GM12865 (cell line): ENCODE measurements at places on chromosomes 13 and 19.

- no peak for DNase-seq
Observed at GRCh38 chr19:54558339-54558738, 15.3 kb upstream of the LILRA2 start.

GRCh38 chr19:14434543-14435319 is 1.6 kb downstream of the PKN1 start:
- DNase-seq = no peak

GRCh38 chr13:75736173-75736572 is 100.0 kb downstream of the LMO7 start:
- no peak for DNase-seq

DNA sequence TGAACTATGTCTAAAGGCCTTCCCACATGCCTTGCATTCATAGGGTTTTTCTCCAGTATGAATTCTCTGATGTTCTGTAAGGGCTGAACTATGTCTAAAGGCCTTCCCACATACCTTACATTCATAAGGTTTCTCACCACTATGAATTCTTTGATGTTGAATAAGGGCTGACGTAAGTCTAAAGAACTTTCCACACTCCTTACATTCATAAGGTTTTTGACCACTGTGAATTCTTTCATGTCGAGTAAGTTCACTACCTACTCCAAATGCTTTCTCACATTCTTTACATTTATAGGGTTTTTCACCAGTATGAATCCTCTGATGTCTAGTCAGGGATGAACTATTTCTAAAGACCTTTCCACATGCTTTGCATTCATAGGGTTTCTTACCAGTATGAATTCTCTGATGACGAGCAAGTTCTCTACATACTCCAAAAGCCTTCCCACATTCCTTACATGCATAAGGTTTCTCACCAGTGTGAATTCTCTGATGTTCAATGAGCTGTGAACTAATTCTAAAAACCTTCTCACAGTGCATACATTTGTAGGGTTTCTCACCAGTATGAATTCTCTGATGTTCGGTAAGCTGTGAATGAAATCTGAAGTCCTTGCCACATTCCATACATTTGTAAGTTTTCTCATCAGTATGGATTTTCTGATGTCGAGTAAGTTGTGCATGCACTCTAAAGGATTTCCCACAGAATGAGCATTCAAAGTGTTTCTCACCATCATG is 19.1 kb upstream of the ZNF260 start:
- no peak for DNase-seq

DNA sequence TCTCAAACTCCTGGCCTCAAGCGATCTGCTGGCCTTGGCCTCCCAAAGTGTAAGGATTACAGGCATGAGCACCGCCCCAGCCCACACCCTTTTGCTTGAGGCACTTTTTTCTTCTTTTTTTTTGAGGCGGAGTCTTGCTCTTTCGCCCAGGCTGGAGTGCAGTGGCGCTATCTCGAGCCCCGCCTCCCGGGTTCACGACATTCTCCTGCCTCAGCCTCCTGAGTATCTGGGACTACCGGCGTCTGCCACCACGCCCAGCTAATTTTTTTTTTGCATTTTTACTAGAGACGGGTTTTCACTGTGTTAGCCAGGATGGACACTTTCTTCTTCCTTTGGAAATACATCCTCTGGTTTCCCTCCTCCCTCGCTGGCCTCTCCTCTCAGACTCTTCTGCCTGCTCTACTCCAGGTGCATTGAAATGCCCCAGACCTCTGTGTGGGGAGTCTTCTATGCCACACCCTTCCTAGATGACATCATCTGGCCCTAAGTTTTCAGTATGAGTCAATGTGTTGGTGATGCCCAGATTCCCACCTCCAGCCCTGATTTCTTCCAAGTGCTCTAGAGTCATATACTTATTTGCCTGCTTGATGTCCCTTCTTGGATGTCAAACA is 20.7 kb upstream of the TPT1 start:
- DNase-seq = no peak

GRCh38 chr19:17575871-17576757 is 20.7 kb downstream of the COLGALT1 start:
- DNase-seq = no peak

GRCh38 chr13:85266771-85267170 is 532.4 kb downstream of the SLITRK6 start:
- no peak for DNase-seq

DNA sequence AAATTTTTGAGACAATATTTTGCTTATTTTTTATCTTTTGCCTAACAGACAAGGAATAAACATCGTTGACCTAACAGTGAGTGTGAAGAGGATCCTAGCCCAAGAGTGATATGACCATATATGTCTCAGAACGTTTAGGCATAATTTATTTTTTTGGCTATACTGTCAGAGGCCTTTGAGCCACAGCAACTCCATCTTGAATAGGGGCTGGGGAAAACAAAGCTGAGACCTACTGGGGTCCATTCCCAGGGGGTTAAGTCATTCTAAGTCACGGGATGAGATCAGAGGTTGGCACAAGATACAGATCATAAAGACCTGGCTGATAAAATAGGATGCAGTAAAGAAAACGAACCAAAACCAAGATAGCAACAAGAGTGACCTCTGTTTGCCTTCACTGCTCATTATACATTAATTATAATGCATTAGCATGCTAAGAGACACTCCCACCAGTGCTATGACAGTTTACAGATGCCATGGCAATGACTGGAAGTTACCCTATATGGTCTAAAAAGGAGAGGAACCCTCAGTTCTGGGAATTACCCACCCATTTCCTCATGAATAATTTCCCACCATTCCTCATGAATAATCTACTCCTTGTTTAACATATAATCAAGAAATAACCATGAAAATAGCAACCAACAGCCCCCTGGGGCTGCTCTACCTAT is 510.9 kb upstream of the PCDH9 start:
- DNase-seq = no peak

DNA sequence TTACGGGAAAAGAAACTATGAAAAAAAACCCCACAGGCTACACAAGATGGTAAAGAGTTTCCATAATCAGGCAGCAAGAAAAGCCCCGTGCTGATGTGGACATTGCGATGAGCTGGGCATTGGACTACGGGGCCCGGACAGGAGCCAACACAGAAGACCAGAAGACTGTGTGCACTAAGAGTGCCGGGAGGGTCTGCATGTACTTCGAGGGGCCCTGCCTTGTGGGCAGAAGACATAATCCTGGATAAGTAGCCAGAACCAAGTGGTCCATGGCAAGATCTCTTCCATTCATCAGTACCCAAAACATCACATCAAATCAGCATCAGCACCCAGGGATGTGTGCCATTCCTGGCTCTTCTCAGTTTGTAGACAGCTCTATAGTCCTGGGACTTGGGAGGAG is 317.8 kb downstream of the FGF9 start:
- DNase-seq = no peak

DNA sequence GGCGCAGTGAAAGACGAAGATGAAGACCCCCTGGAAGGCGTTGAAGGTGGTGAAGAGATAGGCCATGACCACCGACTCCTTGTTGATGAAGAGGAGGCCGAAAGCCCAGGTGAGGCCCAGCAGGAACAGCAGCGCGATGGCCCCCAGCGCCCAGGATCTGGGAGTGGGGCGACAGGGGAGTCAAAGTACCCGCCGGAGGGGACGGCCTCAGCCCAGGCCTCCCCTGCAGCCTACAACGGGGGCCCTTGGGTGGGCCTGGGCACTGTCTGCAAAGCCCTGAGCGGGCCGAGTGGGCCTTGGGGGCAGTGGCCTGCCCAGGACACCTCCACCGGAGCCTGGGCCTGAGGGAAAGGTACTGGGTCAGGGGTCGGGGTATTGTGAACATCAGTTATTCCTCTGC is 19.0 kb upstream of the ASF1B start:
- DNase-seq = no peak
